CD4-positive, alpha-beta T cell treated with Interferon gamma for 1 hour (primary cell): ENCODE measurements at places on chromosomes 3 and 15.

DNA sequence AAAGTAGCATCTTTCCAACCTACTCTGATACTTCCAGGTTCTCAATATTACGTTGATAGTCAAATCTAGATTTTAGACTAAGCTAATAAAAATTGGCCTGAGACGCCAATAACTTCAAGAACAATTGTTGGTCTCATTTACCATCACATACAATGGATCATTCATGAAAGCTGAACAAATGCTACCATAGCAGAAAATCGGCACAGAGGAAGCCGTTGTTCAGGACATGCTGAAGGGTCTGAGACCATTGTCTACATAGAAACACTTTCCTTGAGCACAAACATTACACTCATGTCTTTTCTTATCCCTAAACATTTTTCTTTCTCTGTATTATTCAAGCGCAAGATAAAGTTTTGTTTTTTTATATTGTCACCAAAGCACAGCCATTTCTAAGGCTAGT is 37.2 kb upstream of the FHIT start:
- DNase-seq, result no peak

- DNase-seq, result no peak
Observed at GRCh38 chr15:94526071-94526689, 294.8 kb downstream of the MCTP2 start.

DNA sequence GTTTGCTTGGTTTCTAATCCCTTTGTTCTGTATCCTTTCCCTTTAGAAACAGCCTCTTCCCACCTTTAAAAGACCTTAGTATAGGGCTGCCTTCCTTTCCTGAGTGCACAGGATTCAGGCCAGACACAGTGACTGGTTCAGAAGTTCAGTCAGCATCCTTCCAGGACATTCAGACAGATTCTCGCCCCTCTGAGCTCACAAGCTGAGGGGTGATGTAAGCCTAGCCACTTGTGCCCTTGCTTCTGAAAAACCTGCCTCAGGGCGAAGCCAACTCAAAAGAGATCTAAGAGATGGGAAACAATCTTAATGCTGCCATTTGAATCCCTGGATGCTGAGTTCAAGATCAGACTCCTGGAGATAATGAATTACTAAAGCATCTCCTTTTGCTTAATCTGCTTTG is 6.7 kb upstream of the NSMCE3 start:
- no peak for DNase-seq

DNA sequence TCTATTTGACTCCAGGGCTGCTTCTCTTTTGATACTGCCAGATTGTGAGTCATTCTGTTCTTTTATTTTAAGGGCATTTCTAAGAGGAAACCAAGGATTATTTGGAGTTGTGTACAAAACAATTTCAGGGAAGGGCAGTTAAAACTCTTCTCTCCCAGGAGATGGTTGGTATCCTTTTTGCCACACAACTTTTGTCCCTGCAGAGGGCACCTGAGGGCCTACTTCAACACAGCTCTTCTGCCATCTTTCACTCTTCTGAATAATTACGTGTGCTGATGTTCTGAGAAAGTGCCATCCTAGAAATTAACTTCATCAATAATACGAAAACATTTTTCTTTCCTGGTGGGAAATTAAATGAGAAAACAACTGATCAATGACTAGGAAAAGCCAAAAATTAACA is 75.7 kb upstream of the GADL1 start:
- no peak for DNase-seq

DNA sequence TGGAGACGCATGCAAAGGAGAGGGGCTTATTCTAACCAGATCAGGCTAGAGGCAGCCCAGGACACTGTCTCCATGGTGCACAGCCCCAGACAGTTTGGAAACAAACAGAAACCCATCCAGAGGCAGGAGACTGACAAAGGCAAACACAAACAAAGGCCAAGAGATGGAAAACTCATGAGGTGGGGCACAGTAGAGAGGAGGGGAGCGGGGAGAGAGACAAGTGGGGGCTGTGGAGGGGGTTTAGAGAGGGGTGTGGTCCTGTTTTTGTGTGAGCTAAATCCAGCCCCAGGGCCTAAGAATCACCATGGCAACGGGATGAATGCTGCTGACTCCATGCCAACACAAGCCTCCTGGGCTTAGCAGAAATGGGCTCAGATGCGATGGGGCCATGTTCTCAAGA is 32.3 kb downstream of the PARP16 start:
- DNase-seq, result no peak

DNA sequence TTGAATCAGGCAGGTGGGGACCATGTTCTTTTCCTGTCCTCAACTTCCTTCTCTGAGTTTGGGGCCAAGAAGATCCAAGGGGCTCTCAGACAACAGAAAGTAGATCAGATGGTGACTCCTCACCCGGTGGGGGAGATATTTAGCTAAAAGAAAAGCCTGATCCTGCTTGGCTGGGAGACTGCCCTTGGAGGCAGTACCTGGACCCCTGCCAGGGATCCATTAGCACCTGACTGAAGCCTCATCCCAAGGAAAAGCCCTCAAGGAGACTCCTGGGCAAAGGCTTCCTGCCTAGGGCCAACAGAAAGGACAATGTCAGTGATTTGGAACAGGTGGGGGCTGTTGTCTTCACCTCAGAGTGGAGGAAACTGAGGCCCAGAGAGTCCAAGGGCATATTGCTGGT is 33.5 kb upstream of the HHATL start:
- no peak for DNase-seq

GRCh38 chr3:126085841-126086240 is 1.9 kb upstream of the SLC41A3 start:
- DNase-seq, result no peak

- no peak for DNase-seq
Observed at GRCh38 chr15:100642950-100643338, 40.6 kb downstream of the ASB7 start.

DNA sequence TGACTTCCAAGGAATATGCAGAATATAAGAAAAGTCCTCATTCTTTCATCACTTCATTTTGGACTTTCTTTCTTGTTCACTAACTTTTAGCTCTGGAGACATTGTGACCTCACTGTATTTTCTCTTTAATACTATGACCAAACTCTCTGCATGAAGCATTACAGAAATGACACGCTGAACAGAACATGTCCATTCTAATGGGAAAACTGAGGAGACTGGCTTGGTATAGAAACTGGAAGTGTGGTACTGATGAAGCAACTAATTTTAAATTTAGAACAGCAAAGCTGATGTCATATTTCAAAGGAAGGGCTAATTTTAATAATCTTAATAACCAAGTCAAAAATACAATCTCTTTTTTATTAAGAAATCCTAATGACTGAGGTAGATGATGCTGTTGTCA is 4.7 kb downstream of the DPH3 start:
- no peak for DNase-seq

DNA sequence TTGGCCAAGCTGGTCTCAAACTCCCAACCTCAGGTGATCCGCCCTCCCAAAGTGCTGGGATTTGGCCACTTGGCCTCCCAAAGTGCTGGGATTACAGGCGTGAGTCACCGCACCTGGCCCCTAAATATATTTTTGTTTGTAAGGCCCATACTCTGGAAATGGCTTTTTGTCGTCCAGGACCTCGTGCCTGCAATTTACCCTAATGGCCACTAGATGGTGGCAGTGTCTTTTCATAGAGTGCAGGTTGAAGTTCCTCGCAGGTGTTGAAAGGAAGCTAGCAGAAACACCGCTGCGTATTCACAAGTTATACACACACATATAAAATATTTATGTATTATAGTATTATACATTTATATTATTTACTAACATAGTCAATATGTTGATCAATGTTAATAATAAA is 97.2 kb downstream of the LRTM1 start:
- no peak for DNase-seq

DNA sequence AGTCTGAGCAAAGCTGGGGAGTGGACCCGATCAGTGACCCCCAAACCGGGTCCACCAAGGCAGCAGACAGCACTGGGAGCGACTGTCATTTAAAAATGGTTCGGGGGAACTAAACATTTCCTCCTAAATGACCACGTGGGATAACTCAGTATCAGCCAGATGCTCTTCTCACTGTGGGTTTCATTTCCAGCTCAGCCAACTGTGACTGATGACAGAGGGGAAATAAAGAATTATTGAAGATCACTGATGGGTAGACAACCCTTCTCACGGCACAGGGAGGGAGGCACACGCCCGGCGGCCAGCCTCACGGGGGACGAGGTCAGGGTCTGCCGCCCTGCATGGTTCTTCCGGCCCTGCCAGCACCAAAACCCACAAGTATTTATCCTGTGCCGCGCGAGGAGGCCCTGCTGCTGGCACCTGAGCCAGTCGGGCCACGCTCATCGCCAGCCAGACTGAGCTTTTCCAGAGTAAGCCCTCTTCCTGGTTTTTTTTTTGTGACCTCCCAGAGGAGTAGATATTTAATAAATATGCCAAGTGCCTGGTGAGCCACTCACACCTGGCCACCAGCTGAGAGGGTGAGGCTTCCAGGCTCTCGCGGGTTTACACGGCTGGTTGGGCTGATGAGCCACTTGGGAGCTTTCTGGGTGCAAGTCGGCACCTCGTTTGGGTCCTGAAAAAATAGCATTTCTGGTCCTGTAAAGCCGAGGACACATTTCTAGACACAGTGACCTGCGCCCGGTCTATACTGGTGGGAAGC is 6.2 kb downstream of the MELTF start:
- DNase-seq, result peak; percentile 49

DNA sequence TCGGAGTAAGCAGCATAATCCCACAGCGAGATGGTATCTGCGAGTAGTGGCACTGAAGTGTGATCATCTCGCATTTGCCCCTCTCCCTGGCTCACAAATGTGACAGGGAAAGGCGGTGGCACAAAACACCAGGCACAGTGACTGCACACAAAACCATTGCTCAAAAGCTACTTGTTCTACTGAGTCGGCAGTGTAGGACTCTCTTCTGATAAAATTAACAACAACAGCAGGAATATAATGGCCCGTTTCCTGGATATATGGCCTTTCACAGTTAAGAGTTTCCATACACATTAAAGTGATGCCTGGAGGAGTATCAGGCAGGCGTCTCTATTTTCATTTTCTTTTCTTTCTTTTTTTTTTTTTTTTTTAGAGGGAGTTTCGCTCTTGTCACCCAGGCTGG is 69.0 kb downstream of the MYO1E start:
- no peak for DNase-seq

DNA sequence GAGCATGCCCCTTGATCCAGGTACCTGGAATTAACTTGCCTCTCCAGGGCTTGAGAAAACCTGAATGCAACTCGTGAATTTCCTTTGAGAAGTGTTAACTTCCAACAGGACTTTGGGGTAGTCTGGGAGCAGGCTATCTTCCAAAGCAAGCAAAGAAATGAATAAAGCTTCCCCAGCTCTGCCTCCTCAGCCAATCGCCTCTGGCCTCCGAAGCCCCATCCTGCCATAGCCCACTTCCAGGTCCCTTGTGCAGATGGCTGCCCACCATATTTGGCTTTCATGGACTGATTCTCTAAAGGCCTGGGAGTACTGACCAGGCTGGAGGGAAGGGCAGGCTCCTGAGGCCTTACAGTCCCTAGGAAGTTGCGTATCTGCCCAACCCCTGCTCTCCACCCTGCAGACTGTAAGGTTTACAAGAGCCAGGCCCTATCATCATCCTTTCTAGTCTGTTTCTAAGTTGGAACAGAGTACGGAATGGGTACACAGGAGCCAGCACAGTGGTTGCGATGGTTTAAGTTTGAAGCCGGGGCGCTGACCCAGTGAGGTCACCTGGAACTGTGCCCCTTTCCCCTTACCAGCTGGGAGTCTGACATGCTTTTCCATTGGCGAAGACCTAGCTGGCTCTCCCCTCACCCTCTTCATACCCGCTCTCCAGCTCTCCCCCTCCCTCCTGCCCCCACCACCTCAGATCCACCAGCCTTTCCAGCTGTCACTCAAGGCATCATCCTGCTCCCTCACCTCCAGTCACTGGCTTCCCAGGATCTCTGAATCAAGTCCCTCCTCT is 1.1 kb upstream of the PML start:
- DNase-seq, result no peak

- no peak for DNase-seq
Observed at GRCh38 chr15:41610048-41610447, 50.2 kb upstream of the MGA start.

- no peak for DNase-seq
Observed at GRCh38 chr3:193660698-193661411, 67.8 kb downstream of the OPA1 start.

- DNase-seq, result no peak
Observed at GRCh38 chr15:73183071-73183470, 130.8 kb downstream of the NEO1 start.

- no peak for DNase-seq
Observed at GRCh38 chr3:121975702-121976302, 46.2 kb downstream of the ILDR1 start.

DNA sequence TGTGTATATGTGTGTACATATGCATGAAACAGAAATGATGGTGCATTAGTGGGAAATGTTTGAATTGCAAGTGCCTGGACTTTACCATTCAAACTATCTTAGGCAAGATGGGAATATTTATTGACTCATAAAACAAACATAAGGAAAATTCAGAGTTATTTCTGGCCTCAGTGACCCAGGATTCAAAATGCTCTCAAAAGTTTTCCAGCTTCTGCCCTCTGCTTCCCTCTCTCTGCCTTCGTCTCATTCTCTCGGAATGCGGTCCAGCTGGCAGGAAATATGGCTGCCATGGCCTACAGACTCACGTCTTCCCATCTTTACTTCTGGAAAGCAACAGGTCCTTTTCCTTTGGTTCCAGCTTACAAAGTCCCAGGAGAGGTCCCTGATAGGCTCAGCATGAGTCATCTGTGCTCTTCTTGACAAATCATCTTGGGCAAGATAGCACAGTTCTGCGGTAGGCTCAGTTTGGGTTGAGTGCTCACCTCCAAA is 8.7 kb upstream of the ZNF774 start:
- no peak for DNase-seq

DNA sequence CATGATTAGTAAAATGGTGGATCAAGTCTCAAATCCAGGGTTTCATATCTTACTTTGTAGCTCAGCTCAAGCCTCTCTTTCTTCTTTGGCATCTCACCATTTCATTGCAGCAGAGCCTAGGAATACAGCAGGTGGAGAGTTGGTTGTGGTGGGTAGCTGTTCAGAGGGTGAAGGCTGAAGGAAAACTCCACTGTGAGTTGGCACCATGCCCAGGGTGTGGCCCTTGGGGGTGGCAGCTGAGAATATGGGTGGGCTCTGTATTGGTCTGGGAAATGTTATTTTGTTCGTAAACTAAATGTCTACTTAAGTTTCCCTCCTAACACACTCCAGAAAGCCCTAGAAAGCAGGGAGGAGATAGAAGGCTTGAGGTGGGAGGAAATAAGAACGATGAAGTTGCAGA is 1.7 kb upstream of the MAP1A start:
- DNase-seq, result no peak

- no peak for DNase-seq
Observed at GRCh38 chr3:175411405-175411804, 552.3 kb downstream of the NAALADL2 start.

GRCh38 chr3:10387881-10388609 is 67.1 kb upstream of the SEC13 start:
- no peak for DNase-seq

GRCh38 chr3:192929755-192930547 is 12.3 kb upstream of the MB21D2 start:
- DNase-seq, result no peak
